ENCODE measurements at places on chromosomes 5 and 9.

DNA sequence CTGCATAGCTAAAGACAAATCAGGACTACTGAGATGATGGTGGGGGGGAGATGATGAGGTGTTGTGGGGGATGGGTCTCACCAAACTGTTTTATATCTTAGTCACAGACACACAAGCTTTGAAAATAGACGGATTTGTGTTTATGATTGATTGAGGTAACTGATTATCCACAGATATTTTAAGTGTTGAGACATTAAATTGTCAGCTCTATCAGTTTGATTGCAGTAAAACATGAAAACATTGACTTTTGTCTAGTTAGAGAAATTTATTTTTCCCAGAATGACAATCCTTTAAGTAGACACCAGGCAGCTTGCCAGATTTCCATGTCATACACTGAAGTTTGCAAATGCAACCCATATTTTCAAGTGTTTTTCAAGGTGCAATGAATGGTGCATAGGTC lies 149.8 kb downstream of the NR2F1-AS1 start:
- DNase-seq: no peak

DNA sequence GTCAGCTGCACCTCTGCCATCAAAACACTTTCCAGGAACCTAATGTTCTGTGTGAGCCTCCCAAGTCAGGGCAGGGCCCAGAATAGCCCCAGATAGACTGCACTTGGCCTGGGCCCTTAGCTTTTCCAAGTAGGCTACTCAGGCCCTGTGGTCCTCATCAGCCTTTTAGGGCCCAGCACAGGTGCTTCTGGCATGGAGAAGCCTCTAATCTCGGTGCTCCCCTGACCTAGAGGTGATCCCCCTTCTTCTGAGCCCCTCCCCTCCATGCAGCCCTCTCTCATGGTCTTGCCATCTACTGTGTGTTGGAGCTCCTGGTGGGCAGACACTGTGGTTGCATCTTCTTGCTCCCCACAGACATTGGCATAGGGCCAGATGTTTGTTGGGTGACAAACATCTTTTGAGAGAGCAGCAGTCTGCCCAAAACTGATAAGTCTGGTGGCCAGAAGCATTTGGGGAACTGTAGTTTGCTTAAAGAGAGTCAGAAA lies 28.1 kb downstream of the FRMPD1 start:
- no peak for DNase-seq

- DNase-seq: no peak
Measured at GRCh38 chr9:16318516-16319060, 551.9 kb downstream of the BNC2 start.

- no peak for DNase-seq
Measured at GRCh38 chr5:113047733-113048652, 71.4 kb downstream of the DCP2 start.

- no peak for DNase-seq
Measured at GRCh38 chr5:93665648-93666047, 75.8 kb downstream of the POU5F2 start.

DNA sequence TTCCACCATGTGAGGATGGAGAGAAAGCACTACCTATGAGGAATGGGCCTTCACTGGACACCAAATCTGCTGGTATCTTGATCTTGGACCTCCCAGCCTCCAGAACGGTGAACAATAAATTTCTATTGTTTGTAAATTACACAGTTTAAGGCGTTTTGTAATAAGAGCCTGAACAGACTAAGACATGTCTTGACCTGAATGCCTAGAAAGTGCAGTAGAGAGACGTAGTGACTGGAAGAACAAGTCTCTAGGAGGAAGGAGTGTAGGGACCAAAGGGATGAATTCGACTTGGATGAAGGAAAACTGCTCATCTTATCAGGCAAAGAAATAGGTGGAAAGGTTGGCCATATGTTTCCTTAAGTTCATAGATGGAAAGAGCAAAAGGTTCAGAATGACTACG lies 309.8 kb upstream of the RGMB start:
- no peak for DNase-seq

DNA sequence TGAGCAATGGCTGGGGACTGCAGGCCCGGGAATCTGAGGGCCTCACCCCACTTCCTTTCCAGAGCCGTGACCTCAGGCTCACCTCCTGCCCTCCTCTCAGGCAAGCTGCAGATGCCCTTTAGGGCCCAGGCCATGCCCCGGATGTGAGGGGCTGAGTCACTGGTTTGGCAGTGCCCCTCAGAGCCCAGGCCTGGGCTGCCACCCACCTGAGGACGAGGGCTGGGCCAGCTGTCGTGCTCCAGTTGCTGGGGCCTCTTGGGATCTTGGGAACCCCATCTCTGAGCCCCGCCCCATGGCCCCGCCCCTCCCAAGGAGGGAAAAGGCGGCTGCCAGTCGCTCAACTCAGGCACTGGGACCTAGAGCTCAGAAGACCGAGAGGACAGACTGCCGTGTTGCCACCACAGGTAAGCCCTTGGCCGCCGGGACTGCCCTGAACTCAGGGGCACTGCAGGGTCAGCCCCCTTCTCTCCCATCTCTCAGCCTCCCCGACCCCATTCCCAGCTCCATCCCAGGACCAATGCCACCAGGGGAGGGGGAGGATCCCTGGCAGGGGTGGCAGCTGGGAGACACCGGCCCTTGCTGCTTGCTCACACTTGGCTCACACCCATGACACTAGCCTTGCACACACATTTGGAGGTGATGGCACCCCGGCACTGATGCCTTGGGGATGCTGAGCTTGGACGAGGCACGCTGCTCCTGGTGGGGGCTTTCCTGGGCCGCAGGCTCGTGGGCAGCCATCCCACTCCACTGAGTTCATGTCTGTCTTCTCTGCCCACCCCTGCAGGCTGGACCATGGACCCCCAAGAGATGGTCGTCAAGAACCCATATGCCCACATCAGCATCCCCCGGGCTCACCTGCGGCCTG lies at the start of gene CYSRT1:
Gene CYSRT1, plus strand, starts transcription at position 345 of the 865 bp plus-strand sequence. Its CDS starts 448 bp downstream, at position 793.
- DNase-seq: no peak
